ENCODE measurements at places on chromosomes 13 and 19. TPM values are rescaled to one million over a fixed set of nuclear protein-coding genes. Genes with fewer than 3 reads are reported as not detected.

- no peak for DNase-seq
Observed at GRCh38 chr13:95253033-95253432, 48.2 kb downstream of the ABCC4 start.

DNA sequence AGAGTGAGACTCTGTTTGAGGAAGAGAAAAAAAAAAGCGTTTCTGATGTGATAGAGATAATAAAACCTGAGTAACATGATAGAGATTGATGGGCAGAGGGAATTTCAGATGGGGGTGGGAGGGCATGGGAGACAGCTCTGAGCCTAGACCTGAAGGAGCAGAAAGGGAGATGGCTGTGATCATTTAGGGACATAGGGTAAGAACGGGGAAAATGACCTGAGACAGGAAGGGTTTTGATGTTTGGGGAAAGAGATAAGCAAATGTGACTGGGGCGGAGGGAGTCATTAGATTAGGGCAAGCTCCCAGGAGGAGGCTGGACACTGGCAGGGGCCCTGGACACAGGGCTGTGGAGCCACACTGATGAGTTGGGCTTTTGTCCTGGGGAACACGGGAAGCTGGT, 6.1 kb downstream of the ZNF320 start:
- no peak for DNase-seq

- no peak for DNase-seq
Observed at GRCh38 chr13:91544723-91545122, 146.3 kb downstream of the GPC5 start.

DNA sequence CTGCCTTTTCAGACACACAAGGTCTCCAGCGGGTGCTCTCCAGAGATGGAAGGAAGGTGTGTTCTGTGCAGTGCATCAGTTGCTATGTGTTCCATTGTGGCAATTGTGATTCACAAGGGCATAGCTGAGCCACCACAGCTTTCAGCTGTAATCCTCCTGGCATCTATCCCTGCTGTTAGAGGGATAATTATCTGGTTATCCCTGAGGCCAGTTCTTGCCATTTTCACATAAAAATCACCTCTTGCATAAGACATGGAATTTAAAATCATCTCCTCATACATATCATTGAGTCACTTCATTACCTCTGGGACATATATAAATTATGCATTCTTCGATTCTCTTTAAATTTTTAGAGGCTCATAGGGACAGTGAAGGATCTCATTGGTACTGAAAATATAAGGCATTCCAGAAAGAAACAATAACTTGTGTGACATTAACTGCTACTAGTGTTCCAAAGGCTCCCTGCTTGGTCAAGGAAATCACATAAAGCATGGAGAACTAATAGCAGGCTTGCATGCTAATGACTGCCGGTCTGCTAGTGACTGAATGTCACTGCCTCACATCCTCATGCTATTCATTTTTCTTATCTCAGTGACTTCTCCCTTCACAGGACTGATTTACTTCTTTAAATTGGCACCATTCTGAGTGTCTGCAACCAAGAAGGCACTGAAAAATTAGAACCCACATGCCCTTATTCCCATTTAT, 214.0 kb downstream of the ENOX1 start:
- no peak for DNase-seq

DNA sequence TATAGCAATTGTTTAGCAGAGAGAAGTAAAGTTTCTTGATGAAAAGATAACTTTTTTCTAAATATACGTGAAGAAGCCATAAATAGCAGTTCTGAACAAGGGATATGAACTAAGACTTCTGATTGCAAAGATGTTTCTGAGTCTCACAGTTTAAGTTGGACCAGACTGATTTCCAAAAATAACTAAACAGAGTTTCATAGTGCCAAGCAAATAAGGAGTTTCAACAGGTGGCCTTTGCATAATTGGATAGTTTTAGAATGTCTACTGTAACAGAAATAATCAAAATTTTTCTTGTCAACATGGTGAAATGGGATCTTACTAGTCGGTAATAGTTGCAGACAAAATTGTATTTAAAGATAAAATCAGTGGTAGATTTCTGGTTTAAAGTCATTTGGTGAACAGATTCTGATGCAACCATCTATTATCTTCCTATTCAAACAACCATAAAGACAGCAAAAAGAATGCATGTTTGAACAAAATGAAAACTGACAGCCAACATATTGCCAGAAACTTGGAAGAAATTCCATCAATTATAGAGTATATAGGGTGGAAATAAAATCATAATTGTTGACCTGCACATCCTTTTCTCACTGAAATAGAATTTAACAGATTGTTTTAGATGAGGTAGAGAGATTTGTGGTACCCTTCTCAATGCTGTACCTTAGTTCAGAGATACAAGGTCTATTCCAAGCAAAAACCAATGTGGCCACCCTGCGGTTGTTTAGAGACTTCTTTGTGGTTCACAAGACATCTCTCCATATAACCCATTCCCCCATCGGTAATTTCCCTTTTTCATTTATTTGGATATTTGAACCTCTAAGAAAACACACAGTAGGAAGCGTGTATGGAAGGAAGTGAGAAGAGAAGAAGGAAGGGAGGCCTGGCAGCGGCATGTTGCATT, 275.3 kb downstream of the COG6 start:
- DNase-seq, result no peak

GRCh38 chr13:104967836-104968630, 1567.4 kb downstream of the EFNB2 start:
- no peak for DNase-seq

- no peak for DNase-seq
Observed at GRCh38 chr13:44853641-44854040, 135.6 kb downstream of the NUFIP1 start.

DNA sequence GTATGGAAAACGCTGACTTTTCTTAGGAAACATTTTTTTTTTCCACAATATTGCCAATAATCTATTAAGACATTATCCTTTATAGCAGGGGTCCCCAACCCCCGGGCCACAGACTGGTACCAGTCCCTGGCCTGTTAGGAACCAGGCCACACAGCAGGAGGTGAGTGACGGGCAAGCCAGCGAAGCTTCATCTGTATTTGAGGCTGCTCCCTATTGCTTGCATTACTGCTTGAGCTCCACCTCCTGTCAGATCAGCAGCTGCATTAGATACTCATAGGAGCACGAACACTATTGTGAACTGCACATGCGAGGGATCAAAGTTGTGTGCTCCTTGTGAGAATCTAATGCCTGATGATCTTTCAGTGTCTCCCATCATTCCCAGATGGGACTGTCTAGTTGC, 793.7 kb downstream of the SLITRK5 start:
- no peak for DNase-seq

DNA sequence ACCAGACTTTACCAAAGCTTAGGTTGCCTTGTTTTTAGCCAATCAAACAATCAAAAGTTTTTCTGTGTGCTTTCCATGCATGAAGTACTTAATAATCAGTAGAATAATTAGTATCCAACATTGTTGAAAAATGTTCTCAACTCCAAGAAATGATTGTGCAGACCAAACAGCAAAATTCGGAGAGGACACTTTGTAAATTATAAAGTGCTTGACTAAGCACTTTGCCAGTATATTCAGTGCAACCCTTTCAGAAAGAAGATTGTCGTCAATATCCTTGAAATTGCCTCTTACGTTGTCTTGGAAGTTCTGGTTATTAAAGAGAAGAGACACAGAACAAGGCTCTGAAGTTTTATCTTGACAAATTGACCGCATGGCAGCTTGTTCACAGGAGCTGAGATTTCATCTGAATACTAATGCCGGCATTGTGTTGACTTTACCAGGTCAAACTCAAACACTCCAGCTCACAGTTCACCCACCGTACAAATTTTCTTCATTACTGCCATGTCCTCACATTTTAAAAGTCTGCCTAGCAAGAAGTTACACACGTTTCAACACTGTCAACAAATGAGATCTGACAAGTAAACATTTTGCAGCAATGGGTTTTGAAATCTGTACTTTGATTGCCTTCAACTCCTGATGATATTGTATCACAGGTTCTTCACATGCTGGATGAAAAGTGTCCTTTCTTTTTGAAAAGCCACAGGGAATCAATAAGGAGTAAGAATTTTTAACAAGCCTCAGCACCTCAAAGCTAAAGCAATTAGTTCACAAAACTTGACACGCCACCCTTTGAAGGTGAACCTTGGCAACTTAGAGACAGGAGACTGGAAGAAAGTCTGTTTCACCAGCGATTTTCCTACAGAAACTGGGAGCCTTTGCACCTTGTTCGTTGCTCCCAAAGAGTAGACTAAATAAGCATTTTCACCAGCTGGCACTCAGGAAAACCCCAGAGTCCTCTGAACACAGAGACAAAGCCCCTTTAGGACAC, 150.9 kb downstream of the RFC3 start:
- DNase-seq, result no peak

DNA sequence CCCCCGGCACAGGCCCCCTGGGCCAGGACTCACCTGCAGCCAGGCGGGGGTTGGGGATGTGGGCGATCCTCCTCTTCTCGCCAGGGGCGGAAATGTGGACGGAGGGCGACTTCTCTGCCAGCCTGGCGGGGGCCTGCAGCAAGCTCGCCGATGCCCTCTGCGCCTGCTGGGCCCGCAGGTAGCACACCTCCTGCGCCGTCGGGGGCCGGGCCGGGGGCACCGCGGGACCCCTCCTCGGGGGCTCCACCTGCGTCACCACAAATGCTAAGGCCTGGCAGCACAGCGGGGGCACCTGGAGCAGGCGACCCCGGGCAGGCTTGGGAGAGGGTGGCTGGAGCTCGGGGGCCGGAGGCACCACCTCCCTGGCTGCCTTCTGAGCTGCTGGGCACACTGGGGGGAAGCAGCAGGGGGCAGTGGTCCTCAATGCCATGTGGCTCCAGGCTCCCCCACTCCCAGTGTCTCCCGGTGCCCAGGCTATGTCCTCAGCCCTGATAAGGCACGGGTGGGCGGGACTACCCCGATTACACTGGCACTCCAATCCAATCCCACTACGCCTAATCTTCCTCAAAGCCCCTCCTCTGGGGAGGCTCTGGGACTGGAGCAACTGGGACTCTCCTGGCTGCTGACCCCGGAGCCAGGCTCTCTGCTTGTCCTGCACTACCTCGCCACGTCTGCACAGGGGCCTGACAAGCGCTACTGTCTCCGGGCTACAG, 11.6 kb upstream of the ATP8B3 start:
- no peak for DNase-seq

Gene CEACAM7
- total RNA-seq, result not detected

Gene PVR
- total RNA-seq, result 38.0 TPM

Gene ZNF560
- not detected for total RNA-seq

Gene LGALS7
- not detected for total RNA-seq
